ENCODE measurements at places on chromosomes 7 and 10.

- DNase-seq: no peak
These were observed 10.9 kb downstream of the PAPSS2 start for GRCh38 chr10:87670586-87670985.

- DNase-seq: no peak
These were observed at the start of gene ACTA2 for GRCh38 chr10:88952647-88953111. Gene ACTA2, minus strand, starts transcription at chr10:88952773. Its CDS starts 3,843 bp downstream, at chr10:88948930.

- no peak for DNase-seq
These were observed 29.7 kb downstream of the OGDH start for GRCh38 chr7:44636041-44636584.

- DNase-seq: no peak
These were observed 163.5 kb downstream of the GFRA1 start for GRCh38 chr10:116109481-116109880.

DNA sequence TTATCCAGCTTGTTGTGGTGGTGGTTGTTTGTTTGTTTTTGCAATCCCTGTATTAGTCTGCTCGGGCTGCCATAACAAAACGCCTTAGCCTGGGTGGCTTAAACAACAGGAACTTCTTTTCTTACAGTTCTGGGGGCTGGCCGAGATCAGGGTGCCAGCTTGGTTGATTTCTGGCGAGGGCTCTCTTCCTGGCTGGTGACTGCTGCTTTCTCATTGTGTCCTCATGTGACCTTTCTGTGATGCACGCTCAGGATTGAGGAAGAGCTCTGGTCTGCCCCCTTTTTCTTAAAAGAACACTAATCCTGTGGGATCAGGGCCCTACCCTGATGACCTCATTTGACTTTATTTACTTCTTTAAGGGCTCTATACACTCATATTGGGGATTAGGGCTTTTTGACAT, 107.1 kb upstream of the NRP1 start:
- DNase-seq: no peak

All from activated CD8-positive, alpha-beta memory T cell treated with anti-CD3 and anti-CD28 coated beads for 1 hour (primary cell).